ENCODE measurements at places on chromosomes 1 and 21. TPM values are rescaled to one million over a fixed set of nuclear protein-coding genes. Genes with fewer than 3 reads are reported as not detected.

Gene BNIPL
- 0.23 TPM for total RNA-seq

Gene SYT6
- 19.1 TPM for total RNA-seq

Gene C8B
- not detected for total RNA-seq

Gene PPT1
- 65.5 TPM for total RNA-seq

Gene TARDBP
- 105 TPM for total RNA-seq

Gene MROH9
- total RNA-seq: not detected

Gene CA6
- total RNA-seq: not detected

Gene SPRR2G
- total RNA-seq: not detected

Gene SPATA21
- not detected for total RNA-seq

Measured in diencephalon (tissue), 1 donor.